NCI-H1105 treated with DMSO at 0.1 percent for 48 hours (cell line): ENCODE measurements at places on chromosomes 1 and 21.

DNA sequence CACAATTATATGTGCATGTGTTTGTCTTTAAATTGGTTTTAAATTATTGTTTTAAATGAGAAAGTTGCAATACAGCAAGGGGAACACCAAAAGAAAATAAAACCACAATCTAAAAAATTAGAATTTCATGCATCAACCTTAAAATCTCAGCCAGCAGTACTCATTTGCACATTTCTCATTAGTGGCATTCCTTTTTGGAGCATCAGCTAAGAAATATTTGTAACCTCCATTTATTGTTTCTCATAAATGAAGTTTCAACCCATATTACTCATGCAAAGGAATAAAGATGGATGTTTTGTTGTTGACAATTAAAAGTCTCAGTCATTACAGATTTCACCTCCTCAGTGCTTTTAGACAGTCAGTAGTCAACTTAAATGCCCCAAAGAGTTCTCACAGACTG lies 160.1 kb downstream of the TBX15 start:
- DNase-seq, result no peak

DNA sequence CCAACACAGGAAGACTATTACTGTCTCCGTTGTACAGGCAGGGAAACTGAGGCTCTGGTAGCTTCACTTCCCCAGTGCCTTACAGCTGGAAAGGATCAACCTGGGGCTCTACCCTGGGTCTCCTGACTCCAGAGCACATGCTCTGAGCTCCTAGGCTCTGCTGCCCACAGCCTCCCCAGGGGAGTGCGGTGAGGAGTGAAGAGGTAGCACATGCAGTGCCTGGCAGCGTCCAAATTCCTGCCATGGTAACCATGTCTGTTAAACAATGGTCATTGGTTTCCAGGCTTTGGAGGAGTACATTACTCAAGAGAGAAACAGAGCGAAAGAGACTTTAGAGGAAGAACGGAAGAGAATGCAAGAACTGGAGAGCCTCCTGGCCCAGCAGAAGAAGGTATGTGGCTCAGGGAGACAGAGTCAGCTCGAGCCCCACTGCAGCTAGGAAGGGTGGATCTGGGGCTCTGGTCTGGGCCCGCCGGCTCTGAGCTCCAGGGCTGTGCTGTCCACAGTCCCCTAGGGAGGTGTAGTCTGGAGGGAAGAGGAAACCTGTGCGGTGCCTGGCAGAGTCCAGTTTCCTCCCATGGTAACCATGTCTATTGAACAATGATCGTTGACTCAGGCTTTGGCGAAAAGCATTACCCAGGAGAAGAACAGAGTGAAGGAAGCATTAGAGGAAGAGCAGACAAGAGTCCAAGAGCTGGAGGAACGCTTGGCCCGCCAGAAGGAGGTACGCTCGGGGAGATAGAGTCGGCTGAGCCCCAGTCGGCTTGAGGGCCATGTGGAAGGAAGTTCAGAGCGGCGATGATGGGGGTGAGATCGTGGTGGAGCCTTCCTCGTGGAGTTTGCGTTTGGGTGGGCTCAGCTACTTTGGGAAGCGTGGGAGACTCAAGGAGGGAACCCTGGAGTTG lies 64.6 kb upstream of the EFHD2 start:
- no peak for DNase-seq

GRCh38 chr1:1434824-1435105 lies 725 bp upstream of the VWA1 start:
- DNase-seq, result no peak

GRCh38 chr21:36890086-36890485 lies 76.4 kb downstream of the HLCS start:
- no peak for DNase-seq
